A549 treated with Hydrocortisone at 1 μM for 4 hours (cell line): ENCODE measurements at places on chromosomes 6 and 20. TPM values are rescaled to one million over a fixed set of nuclear protein-coding genes. Genes with fewer than 3 reads are reported as not detected.

Gene SPATA25
- total RNA-seq = 0.26 to 0.86 TPM (median 0.52 TPM) in 5 replicates

Gene KIF16B
- total RNA-seq = 12.0 to 18.7 TPM (median 14.3 TPM) in 5 replicates

Gene SMPDL3A
- total RNA-seq = 3.0 to 3.7 TPM (median 3.3 TPM) in 5 replicates

Gene GHRH
- not detected in 5 replicates for total RNA-seq

Gene YWHAB
- 188 to 221 TPM (median 199 TPM) in 5 replicates for total RNA-seq

Gene DNAH8
- not detected in 5 replicates for total RNA-seq

Gene LPA
- 0.08 to 0.18 TPM (median 0.09 TPM) in 5 replicates for total RNA-seq

Gene GGTLC1
- not detected in 5 replicates for total RNA-seq

Gene SNAI1
- 8.0 to 13.1 TPM (median 11.1 TPM) in 5 replicates for total RNA-seq

Gene KIAA0408
- 5.3 to 7.5 TPM (median 5.6 TPM) in 5 replicates for total RNA-seq

Gene WDR27
- 7.7 to 11.5 TPM (median 10.2 TPM) in 5 replicates for total RNA-seq

Gene CYB5R4
- 21.3 to 26.3 TPM (median 23.1 TPM) in 5 replicates for total RNA-seq

Gene BEND6
- 0.65 to 0.92 TPM (median 0.88 TPM) in 5 replicates for total RNA-seq

Gene SLC26A8
- total RNA-seq = 0.10 TPM in 1 of 5 replicates, not detected in the others

Gene BANF2
- not detected in 5 replicates for total RNA-seq

Gene TMEM14B
- total RNA-seq = 122 to 161 TPM (median 139 TPM) in 5 replicates

Gene RTN4IP1
- total RNA-seq = 9.2 to 11.1 TPM (median 10.4 TPM) in 5 replicates

Gene PLAGL2
- 15.7 to 18.7 TPM (median 16.0 TPM) in 5 replicates for total RNA-seq

Gene ARMC2
- 1.7 to 2.4 TPM (median 2.1 TPM) in 5 replicates for total RNA-seq

Gene SLC52A3
- total RNA-seq = 0.37 to 0.67 TPM (median 0.52 TPM) in 5 replicates

Gene TBX18
- 19.2 to 23.9 TPM (median 22.1 TPM) in 5 replicates for total RNA-seq

Gene FNDC1
- total RNA-seq = 0.06 to 0.08 TPM (median 0.08 TPM) in 5 replicates

Gene WFDC2
- total RNA-seq = 0.35 TPM in 1 of 5 replicates, not detected in the others

Gene DNMT3B
- 3.1 to 4.3 TPM (median 4.2 TPM) in 5 replicates for total RNA-seq

Gene KCNQ2
- total RNA-seq = 0.16 to 0.62 TPM (median 0.46 TPM) in 5 replicates

Gene BTBD3
- total RNA-seq = 11.9 to 18.1 TPM (median 17.0 TPM) in 5 replicates

Gene HEBP2
- total RNA-seq = 15.6 to 37.0 TPM (median 33.3 TPM) in 5 replicates

Gene DEF6
- total RNA-seq = 0.07 to 0.26 TPM (median 0.09 TPM) in 3 of 5 replicates, not detected in the others

Gene ADAM33
- total RNA-seq = 0.05 to 0.17 TPM (median 0.09 TPM) in 4 of 5 replicates, not detected in the other

Gene PCK1
- total RNA-seq = 0.03 to 0.17 TPM (median 0.06 TPM) in 5 replicates

Gene FILIP1
- total RNA-seq = 0.20 to 0.35 TPM (median 0.29 TPM) in 5 replicates

Gene MMP24
- total RNA-seq = 29.2 to 32.4 TPM (median 29.6 TPM) in 5 replicates

Gene STMND1
- total RNA-seq = not detected in 5 replicates

Gene HLA-DMB
- total RNA-seq = 1.4 to 2.2 TPM (median 1.7 TPM) in 5 replicates

Gene MEI4
- total RNA-seq = not detected in 5 replicates

Gene PTK7
- 3.9 to 5.1 TPM (median 4.6 TPM) in 5 replicates for total RNA-seq

Gene CCN6
- total RNA-seq = not detected in 5 replicates

Gene HCK
- 0.09 to 0.13 TPM (median 0.11 TPM) in 5 replicates for total RNA-seq
